LHCN-M2 (cell line): ENCODE measurements at places on chromosomes 6 and 20. TPM values are rescaled to one million over a fixed set of nuclear protein-coding genes. Genes with fewer than 3 reads are reported as not detected.

Gene MYL9
- total RNA-seq: 80.9 and 83.7 TPM in 2 replicates

DNA sequence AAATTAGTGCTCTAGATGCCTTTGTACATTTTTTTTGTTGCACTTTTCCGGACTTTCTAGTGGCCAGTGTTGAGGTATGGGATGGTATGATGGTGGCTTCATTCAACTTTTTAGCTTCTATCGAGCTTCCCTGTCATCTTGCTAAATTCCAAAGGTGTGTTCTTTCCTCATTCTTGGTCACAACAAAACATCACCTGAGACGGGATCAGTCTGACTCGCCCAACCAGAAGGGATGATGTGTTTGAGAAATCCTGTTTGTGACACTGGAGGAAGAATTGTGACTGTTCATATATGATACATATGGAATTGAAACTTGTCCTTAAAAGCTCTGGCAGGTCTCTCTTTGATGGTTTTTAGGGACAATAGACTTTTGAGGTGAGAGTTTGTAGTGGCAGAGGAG is 33.8 kb downstream of the KCNS1 start:
- DNase-seq: no peak

GRCh38 chr6:105884426-105884825 is 201.7 kb upstream of the PRDM1 start:
- no peak for DNase-seq

Gene PRSS35
- 0.40 TPM in 1 of 2 replicates, not detected in the other for total RNA-seq

Gene SAMD3
- total RNA-seq: not detected in 2 replicates

GRCh38 chr20:41030061-41030460 is 1.4 kb downstream of the TOP1 start:
- no peak for DNase-seq
